D721Med (cell line): ENCODE measurements at places on chromosomes 1 and 21.

GRCh38 chr21:36727866-36728265 is 29.0 kb downstream of the SIM2 start:
- DNase-seq = no peak

DNA sequence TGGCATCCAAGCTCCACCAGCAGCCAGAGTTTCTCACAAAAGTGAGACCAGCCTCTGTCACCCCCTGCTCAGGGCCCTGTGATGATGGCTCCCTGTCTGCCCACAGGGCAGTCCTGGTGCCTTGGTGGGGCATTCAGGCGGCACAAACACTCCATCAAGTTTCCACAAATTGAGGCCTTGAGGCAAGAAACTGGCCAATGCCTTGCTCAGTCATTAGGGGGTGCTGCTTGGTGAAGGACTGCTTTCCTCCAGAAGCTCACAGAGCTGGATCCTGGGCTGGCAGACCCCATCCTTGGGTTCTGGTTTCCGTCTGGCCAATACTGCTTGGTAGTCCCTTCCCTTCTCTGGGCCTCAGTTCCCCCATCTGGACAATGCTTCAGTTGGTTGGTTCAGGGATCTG is 12.5 kb upstream of the AHDC1 start:
- DNase-seq = no peak

DNA sequence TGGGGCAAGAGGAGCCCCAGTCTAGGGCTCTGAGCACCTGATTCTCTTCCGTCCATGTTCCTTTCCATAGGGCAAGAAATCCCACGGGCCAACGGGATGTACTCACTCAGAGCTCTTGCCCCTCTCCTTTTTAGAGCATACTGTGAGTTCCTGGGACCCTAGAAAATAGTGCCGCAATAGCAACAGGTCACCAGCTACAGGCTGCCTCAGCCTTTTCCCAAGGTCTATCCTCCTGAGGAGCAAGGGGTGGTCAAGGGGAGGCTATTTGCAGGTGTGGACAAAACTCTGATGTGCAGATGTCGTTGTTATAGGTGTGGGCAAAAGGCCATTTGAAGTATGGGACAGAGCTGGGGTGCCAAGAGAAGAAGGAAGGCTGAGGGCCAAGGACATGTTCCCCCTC is 1.6 kb upstream of the QSOX1 start:
- no peak for DNase-seq

- no peak for DNase-seq
Observed at GRCh38 chr1:207822124-207822601, 70.3 kb downstream of the CD46 start.

- DNase-seq = peak; percentile 99
Observed at GRCh38 chr1:200979574-200980451, 43.7 kb downstream of the KIF21B start.

- DNase-seq = no peak
Observed at GRCh38 chr1:183515002-183515689, 42.8 kb downstream of the SMG7 start.

DNA sequence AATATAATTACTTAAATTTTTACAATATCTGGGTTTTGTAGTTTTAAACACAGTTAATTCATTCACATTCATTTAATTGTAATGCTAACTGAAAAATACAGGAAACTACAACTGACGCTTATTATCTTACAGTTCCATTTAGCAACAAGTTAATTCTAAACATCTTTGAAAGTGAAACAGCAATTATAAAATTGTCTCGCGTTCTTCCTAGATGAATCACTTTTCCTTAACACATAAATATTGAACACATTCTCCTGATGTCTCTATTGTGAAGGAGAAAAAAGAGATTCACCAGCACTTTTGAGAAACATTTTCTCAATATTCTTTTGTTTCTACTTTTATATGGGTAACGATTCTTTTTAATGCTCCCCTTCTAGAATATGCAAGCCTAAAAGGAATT is 6.4 kb downstream of the PTGFR start:
- DNase-seq = no peak

GRCh38 chr21:25700741-25701140 is 34.0 kb downstream of the ATP5PF start:
- DNase-seq = no peak

DNA sequence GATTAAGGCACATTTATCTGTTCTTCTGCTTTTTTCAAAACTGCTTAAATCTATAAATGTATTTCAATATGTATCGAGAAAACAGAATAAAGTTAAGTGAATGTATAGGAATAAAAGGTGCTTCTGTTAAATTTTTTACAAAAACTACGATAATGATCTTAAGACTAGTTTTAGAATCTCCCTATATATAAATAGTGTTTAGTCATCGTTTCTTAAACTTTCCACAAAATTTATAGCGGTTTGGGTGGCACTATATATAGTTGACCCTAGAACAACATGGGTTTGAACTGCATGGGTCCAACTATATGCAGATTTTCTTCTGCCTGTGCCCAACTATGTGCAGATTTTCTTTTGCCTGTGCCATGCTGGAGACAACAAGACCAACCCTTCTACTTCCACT is 125.7 kb downstream of the CRB1 start:
- no peak for DNase-seq

DNA sequence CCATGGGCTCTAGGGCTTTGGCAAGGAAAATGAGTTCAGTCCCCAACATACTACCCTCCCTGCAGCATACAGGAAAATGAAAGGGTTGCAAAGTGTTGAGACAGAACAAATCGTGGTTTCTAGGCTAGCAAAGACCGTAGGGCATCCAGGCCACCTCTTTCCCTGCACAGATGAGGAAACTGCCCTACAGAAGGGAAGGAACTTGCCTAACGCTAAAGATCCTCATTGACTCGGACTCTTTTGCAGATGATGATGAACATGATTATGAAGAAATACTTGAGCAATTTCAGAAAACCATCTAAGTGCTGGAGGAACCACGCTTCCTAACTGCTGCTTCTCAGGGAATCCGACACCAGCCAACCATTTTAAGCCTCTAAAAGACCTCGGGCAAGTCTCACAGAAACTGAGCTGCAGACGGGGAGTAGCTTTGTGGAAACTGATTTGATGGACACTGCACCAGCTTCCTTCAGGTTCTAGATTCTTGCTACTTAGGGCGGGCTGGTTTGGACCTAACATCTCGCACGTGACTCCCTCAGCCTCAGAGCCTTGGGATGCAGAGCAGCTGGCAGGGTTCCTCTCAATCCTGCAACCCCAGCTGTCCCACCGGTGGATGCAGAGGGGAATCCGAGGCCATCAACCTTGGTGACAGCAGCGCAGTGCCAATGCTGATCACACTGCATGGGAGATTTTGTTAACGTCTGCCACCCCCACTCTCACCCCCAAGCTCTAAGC is 13.4 kb downstream of the THEMIS2 start:
- DNase-seq = no peak

GRCh38 chr1:26858160-26858559 is 4.8 kb upstream of the SFN start:
- DNase-seq = no peak

- no peak for DNase-seq
Observed at GRCh38 chr1:19661721-19662228, 2.9 kb upstream of the HTR6 start.

DNA sequence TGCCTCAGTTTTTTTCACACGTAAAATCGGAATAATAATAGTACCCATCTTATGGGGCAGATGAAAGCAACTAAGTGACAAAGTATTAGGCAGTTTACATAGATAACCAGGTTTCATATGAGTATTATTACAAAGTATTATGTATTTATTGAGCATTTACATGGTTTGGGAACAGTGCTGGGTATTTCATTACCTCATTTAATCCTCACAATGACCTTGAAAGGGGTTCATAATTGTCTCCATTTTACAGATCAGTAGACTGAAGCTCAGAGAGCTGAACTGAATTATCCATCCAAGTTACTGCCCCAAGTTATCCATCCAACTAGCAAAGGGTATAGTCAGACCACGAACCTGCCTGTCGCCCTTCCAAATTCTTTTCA is 21.2 kb downstream of the TCEA3 start:
- no peak for DNase-seq

DNA sequence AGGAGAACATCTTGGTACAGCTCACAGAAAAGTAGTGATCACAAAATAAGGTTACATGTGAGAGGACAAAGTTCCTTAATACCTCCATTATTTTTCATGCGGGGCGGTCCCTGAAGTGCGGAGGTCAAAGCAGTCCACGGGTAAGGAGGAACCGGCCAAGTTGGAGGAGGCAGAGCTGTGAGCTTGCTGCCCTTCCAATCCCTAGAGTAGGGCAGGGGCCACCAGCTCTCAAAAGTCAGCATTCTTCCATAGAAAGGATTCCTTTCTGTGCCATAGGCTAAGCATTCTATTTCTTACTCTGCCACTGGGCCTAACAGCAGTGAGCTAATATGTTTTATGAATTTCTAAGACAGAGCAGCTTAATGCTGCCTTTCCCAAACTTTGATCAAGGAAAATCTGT is 50.9 kb upstream of the USP1 start:
- no peak for DNase-seq

DNA sequence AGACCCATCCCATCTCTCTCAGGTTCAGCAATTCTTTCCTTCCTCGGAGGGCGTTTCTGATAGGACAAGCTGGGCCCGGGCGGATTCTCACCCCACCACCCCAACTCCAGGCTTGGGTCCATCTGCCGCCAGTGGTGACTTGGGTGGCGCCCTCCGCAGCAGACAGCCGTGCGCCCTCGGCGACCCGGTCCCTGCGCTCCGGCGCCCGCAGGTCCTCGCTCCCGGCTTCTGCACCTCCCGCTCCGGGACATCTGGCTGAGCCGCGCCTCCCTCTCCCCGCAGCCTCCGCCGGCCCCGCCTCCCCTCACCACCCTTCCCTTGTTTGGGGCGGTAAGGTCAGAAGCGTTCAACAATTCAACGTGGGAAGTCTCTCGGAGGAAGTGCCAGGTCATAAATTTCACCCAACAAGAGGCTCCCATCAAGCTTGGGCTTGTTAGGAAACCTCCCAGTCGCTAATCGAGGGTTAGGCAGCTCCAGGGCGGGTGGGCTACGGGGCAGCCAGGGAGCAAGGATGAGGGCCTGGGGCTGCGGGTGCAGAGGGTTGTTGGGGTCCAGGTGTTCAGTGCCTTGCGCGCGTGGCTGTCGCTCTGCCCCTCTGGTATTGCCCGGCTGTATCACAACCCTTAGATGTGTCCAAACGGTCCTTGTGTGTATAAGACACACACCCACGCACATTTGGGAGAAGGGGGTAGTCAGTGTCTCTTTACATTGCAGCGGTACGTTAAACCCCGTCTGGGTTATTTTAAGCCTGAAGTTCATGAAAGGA is 39.8 kb downstream of the OLIG1 start:
- DNase-seq = no peak

- DNase-seq = no peak
Observed at GRCh38 chr1:172726740-172727139, 67.8 kb downstream of the FASLG start.

DNA sequence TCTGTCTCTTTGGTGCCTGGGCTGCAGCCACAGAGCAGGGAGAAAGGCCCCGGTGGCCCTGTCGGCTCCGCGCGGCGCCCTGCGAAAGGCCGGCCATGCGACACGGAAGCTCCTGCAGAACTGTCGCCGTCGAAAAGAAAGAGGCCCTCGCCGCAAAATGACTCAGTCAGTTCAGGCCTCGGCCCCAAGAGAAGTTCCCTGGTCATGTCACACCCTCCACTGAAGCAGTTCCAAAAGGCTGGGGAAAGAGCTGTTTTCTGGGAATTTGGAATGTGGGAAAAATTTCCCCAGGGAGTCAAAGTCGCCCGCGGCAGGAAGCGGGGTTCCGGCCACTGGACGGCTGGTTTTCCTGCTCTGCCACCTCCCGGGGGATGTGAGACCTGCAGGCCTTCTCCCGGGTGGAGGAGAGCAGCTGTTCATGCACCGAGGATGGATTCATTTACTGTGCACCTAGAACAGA is 115.8 kb upstream of the ZNF678 start:
- no peak for DNase-seq

GRCh38 chr1:157551694-157552693 is at the start of gene FCRL5:
Gene FCRL5, minus strand, starts transcription at chr1:157552515. Its CDS starts 153 bp downstream, at chr1:157552362.
- DNase-seq = no peak

GRCh38 chr21:35484851-35485250 is 435.7 kb upstream of the RUNX1 start:
- DNase-seq = no peak

DNA sequence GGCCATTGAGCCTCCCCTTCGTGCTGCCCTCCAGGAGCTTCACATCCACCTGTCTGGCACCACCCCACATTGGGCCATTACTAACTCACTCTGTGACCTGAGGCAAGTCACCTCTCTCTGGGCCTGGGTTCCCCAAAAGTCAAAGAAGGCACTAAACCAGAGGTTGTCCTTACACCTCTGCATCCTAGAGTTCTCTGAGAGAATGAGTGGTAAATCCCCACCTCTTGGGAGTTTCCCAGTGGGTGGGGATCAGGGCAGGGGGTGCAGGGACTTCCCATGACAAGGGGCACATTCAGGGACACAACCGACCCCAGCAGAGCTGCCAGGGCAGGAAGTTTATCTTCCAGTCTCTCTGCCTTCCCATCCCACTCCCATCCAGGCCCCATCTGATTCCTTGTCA is 99.7 kb downstream of the EPHB2 start:
- no peak for DNase-seq

- DNase-seq = no peak
Observed at GRCh38 chr1:119987112-119987511, 82.3 kb downstream of the NOTCH2 start.

DNA sequence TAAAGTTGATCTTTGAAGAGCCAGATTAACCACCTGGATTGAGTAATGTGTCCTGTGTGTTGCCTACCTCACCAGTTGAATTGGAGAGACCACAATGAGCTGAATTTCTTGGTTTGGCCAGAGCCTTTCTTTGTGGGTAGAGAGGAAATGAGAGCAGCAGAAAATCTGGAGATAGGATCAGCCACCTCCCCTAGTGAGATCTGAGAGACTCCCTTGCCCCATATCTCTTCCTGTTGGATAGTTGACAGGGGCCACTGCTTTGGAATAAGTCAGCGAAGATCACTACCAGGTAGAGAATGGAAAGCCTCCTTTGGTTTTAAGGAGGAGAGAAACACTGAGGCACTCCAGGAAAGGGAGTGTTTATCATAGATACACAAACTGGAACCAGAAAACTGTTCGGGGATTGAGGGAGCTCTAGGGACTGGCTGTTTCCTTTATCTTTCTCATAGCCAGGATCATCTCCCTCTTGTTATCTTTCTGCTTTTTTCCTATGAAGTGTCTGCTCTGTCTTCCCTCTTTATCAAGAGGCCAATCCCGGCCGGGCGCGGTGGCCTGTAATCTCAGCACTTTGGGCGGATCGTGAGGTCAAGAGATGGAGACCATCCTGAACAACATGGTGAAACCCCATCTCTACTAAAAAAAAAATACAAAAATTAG is 21.3 kb upstream of the ZNF326 start:
- DNase-seq = no peak

- DNase-seq = no peak
Observed at GRCh38 chr21:21200103-21200938, 202.1 kb downstream of the NCAM2 start.

DNA sequence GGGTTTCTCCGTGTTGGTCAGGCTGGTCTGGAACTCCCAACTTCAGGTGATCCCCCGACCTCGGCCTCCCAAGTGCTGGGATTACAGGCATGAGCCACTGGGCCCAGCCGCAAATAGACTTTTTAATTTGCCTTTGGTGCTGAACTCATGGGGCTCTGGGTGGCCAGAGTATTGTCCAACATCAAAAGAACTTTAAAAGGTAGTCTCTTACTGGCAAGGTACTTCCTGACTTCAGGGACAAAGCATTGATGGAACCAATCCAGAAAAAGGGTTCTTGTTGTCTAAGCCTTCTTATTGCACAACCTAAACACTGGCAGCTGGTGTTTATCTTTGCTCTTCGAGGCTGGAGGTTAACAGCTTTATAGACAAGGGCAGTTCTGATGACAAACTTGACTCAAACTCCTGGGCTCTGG is 3.8 kb upstream of the KTI12 start:
- no peak for DNase-seq
